ENCODE measurements at places on chromosomes 7 and 10. TPM values are rescaled to one million over a fixed set of nuclear protein-coding genes. Genes with fewer than 3 reads are reported as not detected.

MNX1 gene
- not detected for total RNA-seq

TDRD1 gene
- 5.1 TPM for total RNA-seq

MSS51 gene
- total RNA-seq = 2.3 TPM

PLXNA4 gene
- 7.9 TPM for total RNA-seq

AMZ1 gene
- 1.4 TPM for total RNA-seq

IFRD1 gene
- 40.3 TPM for total RNA-seq

AKR1C4 gene
- not detected for total RNA-seq

NXPH1 gene
- total RNA-seq = not detected

WNT8B gene
- not detected for total RNA-seq

OR6B1 gene
- total RNA-seq = not detected

SPDYE16 gene
- total RNA-seq = not detected

CABCOCO1 gene
- not detected for total RNA-seq

CYP3A5 gene
- under 0.01 TPM for total RNA-seq

DPP6 gene
- not detected for total RNA-seq

IFIT5 gene
- 40.0 TPM for total RNA-seq

EPHB4 gene
- total RNA-seq = 40.9 TPM

CFTR gene
- total RNA-seq = under 0.01 TPM

TMEM26 gene
- total RNA-seq = 0.19 TPM

ADK gene
- total RNA-seq = 29.6 TPM

ASIC3 gene
- under 0.01 TPM for total RNA-seq

PLA2G12B gene
- not detected for total RNA-seq

RBP3 gene
- total RNA-seq = not detected

CNTNAP2 gene
- not detected for total RNA-seq

DGKI gene
- total RNA-seq = 22.3 TPM

SUGCT gene
- 17.8 TPM for total RNA-seq

LAMB1 gene
- 348 TPM for total RNA-seq

ZNF25 gene
- total RNA-seq = 20.6 TPM

ELN gene
- total RNA-seq = 6.9 TPM

ZNF394 gene
- total RNA-seq = 36.2 TPM

AKR1C2 gene
- 73.6 TPM for total RNA-seq

GIMAP7 gene
- total RNA-seq = 0.19 TPM

EIF3B gene
- 264 TPM for total RNA-seq

PDLIM1 gene
- total RNA-seq = 26.3 TPM

AUTS2 gene
- total RNA-seq = 2.5 TPM

TLX1 gene
- total RNA-seq = not detected

ANKRD26 gene
- total RNA-seq = 9.0 TPM

GNAT3 gene
- 0.28 TPM for total RNA-seq

HNRNPH3 gene
- 61.0 TPM for total RNA-seq

SLC39A12 gene
- not detected for total RNA-seq

GRM3 gene
- not detected for total RNA-seq

CYP2C8 gene
- total RNA-seq = not detected

ATG9B gene
- total RNA-seq = 2.0 TPM

BTBD16 gene
- total RNA-seq = under 0.01 TPM

SLC35G1 gene
- 4.6 TPM for total RNA-seq

CALML3 gene
- not detected for total RNA-seq

MMP21 gene
- not detected for total RNA-seq

GALNT17 gene
- not detected for total RNA-seq

NEBL gene
- total RNA-seq = 0.19 TPM

CALY gene
- total RNA-seq = not detected

ABCB1 gene
- 2.0 TPM for total RNA-seq

AGR3 gene
- not detected for total RNA-seq

GIMAP6 gene
- 0.56 TPM for total RNA-seq

ZNF735 gene
- total RNA-seq = not detected

ATXN7L1 gene
- 4.2 TPM for total RNA-seq

NACAD gene
- total RNA-seq = 0.38 TPM

Data from regular cardiac myocyte (primary cell).